ENCODE measurements at places on chromosomes 11 and 22.

DNA sequence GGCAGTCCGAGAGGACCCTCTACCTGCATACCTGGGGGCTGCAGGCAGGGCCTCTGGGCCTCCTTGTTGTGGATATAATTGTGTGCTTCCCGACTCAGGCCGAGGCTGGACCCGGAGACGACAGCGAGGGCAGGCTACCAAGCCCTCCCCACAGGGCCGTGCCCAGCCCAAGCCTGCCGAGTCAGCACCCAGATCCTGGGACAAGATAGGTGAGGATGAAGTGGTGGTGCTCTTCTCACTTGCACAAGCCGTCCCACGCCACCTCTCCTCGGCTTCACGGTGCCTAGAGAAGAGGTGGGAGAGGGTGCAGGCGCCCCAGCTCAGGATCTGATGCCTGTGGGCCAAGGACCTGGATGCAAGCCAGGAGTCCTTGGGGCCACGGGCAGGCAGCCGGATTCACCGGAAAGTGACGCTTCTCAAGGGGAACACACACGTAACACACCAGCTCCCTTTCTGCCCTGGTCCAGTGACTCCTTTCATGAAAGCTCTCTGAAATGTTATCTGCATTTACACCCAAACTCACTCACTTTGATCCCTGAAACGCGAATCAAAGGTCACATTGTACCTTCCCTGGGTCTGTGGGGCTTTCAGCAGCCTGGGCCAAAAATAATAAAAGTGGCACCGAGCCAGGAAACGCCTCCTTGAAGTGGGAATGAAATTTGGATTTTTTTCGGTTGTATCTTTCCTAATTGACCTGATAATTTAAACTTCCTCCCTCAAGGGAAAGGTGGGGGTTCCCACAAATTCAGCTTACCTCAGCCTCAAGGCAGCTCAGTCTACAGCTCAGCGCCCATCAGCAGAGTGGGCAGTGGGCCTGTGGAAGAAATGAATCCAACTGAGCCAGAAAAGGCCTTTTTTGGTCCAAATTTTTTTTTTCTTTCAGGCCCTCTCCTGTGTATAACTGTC is 1.1 kb upstream of the GNB1L start:
- DNase-seq = no peak

- DNase-seq = no peak
Observed at GRCh38 chr11:27839226-27839913, 139.1 kb upstream of the BDNF start.

DNA sequence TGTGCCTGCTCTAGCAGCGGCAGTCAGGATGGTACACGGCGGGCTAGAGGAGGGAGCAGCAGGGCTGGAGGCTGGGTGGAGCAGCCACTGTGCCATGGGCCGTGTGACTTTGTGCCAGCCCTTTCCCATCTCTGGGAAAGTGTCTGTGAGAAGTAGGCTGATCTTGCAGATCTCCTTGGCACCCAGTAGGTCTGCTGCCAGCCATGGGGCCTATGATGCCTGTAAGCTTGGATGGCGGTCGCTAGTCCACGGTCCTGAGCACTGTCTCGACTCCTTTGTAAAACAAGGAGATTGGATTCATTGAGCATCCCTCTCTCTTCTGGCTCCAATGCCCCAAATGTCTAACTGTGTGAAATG is 22.6 kb downstream of the AMPD3 start:
- no peak for DNase-seq

DNA sequence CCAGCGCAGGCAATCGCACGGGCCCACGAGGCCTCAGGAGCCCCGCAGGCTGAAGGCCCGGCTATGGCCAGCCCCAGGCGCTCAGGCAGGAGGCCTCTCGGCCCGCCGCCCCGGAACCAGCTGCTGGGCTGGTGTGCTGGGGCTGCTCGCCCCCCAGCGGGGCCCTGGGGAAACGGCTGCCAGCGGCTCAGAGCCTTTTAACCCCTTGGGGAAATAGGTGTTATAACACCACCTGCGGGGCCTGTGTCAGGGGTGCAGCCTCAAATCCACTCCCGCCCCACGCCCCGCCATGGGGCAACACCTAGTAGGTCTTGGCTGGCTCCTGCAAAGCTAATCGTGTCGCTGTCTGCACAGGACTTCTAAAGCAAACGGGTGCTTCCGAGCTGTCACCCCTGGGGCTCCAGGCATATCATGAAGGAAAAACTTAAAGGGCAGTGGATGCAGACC is 237.4 kb downstream of the TTC28 start:
- peak; percentile 16 for DNase-seq

DNA sequence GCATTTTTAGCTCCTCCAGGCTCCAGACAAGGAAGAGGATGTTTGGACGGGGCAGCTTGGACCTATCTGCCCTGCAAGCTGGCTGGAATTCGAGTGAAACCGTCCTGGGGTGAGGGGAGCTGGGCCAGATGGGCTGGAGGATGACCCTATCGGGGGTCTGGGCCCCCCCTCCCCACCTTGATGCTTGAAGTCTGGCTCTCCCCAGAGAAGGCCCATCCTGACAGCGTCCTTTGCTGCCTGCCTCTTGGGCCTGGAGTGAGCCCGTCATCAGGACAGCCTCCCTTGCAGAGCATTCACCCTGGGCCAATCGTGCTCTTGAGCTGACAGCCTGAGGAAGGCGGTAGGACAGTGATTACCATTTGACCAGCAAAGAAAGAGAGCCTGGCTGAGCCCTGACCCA is 5.3 kb upstream of the PDGFB start:
- DNase-seq = no peak

- DNase-seq = no peak
Observed at GRCh38 chr11:12362857-12363256, 14.5 kb upstream of the PARVA start.

- no peak for DNase-seq
Observed at GRCh38 chr22:26592421-26592891, 2.5 kb upstream of the TPST2 start.

- DNase-seq = no peak
Observed at GRCh38 chr22:19429950-19430889, 1.3 kb downstream of the HIRA start.

GRCh38 chr11:44451706-44452105 is 113.8 kb upstream of the CD82 start:
- DNase-seq = no peak

DNA sequence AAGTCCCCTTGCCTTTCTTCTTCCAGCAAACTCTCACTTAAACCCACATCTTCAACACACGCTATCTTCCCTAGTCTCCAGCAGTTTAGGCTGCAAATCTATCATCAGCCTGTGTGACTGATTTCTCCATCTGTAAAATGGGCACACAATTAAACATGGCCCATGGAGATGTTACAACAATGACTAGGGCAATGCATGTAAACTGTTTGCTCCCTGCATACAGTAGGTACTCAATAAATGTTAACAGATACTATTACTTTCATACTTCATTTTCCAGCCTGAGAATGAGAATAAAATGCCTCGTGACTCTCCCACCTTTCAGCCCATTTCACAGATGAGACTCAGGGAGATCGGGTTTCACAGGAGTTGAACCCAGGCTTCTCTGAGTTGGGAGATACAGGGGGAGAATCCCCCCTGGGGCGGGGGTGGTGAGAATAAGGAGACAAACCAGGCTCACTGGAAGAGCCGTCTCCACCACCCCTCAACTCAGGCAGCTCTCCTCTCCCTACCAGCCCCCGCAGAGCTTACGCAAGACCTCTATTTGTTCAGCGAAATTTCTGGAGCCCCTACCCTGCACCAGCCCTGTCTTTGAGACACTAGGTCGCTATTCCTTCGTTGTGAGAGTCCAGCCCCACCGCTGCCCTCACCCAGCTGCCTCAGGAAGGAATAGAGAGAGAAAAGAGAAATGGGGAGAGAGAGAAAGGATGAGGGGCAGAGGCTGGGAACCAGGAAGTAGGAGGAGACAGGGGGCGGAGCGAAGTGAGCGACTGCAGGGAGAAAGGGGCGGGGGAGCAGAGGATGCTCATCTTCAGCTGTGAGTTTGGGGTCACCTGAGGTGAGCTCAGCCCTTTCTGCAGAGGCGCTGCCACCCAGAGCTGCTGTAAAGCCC is 42.1 kb upstream of the KLHL35 start:
- DNase-seq = peak; percentile 11

DNA sequence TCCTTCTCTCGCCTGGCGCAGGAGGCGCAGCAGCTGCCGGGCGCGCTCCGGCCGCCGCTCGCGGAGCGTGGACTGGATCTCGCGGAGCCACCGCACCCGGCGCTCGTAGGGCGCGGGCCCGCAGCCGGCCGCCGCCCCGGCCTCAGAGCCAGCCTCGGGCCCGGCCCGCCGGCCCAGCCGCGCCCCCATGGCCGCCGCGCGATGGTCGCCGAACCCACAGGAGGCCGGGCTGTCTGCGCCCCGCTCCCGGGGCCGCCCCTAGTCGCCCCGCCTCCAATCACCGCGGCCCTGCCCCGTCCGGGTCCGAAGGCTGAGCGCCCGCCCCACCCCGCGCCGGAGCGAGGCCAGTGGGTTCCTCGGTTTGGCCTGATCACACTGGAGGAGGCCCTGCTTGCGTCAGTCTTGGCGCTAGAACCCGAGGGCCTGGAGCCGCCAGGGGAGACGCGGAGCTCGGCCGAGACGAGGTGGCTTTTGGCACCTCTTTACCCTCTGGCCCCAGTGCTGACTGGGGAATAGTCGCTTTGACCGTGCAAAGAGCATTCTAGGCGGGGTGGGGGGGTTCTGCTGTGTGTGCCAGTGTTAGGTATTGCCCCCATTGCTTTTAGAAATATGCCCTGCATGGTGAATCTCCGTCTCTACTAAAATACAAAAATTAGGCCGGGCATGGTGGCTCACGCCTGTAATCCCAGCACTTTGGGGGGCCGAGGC is at the start of gene LRRC75B:
LRRC75B (minus strand) TSS at position 223 of the 708 bp plus-strand sequence; CDS start at position 189, 34 bp downstream.
- DNase-seq = no peak

- no peak for DNase-seq
Observed at GRCh38 chr22:49295465-49295743, 532.3 kb downstream of the BRD1 start.

DNA sequence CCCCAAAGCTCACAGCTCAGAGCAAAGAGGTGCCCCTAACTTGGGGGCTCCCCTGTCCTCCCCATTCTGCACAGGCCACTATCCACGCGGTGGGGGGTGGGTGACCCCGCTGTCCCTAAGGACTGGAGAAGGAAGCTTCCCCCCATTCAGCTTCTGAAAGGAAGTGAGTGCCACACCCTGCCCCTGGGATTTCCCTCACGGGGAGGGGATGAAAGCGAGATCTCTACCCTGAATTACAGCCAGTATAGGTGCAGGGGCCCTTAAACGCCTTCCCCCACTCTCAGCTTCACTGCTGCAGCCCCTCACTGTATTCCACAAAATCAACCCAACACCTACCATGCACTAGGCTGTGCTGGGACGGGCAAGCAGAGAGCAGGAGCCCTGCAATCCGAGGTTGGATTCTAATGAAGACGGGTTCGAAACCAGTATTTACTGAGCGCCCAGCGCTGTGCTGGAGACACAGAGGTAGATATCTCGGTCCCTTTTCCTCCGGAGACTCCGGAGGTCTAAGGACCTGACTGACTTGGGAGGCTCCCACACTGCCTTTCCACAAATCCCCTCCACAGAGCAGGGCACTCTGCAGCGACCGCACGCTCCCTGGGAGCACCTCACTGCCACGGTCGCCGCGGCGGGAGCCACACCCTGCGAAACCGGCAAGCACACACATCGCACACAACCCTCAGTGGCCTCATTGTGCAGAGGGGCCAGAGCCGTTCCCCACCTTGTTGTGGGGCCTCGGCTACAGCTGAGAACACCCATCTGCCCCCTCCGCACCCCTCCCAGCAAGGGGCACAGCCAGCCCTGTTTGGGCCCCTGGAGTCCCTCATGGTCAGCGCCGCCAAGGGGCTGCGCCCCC is 1.8 kb downstream of the AHNAK start:
- no peak for DNase-seq

- no peak for DNase-seq
Observed at GRCh38 chr11:22471385-22471784, 133.2 kb downstream of the SLC17A6 start.

DNA sequence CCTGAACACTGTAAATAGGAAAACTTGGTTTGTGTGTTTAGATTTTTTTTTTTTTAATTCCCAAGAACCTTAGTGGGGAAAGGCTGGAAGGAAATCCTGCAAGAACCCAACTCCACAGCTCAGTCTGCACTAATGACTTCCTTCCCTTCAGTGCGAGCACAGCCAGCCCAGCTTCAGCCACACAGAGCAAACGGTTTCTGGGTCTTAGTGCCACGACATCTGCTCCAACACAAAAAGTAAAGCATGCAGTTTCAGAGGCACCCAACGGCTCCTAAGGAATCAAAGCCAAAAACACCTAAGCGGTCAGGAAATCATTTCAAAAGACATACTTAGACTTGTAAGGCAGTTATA is 236.1 kb downstream of the TTC28 start:
- no peak for DNase-seq

DNA sequence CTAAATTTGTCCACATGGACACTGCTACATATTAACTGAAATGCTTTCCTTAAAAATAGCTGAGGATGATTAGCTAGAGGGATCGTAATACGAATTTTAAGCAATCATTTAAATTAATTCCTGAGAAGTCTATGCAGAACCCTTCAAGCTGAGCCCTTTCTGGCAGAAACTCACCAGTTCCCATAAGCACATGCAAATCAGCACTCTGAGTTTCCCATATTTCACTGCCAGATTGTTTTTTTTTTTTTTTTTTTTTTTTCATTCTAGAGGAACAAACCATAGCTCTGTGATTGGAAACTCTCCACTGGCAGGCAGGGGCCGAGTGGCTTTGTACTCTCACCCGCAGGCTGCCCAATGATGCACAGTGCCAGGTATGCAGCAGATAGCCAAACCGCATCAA is 145.6 kb downstream of the EFCAB6 start:
- DNase-seq = no peak

DNA sequence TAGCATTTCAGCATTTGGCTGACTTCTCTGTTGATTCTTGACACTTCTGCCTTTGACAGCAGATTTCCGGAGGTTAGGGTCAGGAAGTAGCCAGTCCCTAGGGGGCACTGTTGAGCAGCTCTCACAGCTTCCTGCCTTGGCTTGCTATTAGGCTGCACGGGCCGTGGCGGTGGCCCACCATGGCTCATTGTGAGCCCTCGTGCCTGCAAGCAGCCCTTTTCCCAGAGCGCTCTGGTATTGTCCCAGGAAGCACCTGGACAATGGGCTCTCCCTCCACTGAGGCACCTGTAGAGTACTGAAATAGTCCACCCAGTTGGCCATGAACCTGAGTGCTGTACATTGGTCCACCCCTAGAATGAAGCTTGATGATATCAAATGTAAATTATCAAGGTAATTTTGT is 100.2 kb upstream of the GAL start:
- DNase-seq = peak; percentile 19

GRCh38 chr11:9625162-9625561 is 38.7 kb upstream of the SWAP70 start:
- DNase-seq = no peak

- no peak for DNase-seq
Observed at GRCh38 chr11:12167061-12168000, 56.9 kb downstream of the MICAL2 start.

DNA sequence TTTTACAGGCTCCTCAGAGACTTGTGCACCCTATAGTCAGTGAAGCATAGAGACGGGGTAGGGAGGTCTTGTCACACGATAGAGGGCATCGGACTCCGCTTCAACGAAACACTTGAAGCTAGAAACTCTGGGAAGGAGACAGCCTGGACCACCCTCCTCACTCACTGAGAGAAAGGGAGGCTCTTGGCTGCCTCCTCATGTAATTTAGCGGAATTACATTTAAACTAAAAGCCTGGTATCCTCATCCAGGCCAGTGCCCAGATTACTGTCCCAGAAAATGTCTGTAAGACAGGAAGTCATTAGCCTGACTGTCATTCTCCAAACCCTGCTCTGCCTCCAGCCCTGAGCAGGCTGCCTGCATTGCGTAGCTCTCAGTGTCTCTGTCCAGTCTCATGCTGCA is 36.0 kb downstream of the TTLL1 start:
- DNase-seq = no peak

- DNase-seq = no peak
Observed at GRCh38 chr22:17664414-17665055, 26.0 kb downstream of the BCL2L13 start.

- DNase-seq = no peak
Observed at GRCh38 chr11:2325719-2326118, 23.9 kb downstream of the TSPAN32 start.

Data from stimulated activated CD8-positive, alpha-beta memory T cell treated with anti-CD3 and anti-CD28 coated beads, Interleukin-7, amount 100 ng/mL, for 1 hour (primary cell).